Stimulated activated CD8-positive, alpha-beta memory T cell treated with anti-CD3 and anti-CD28 coated beads, Interleukin-2, amount 100 ng/mL, for 48 hours (primary cell): ENCODE measurements at places on chromosomes 12 and 14.

- DNase-seq: no peak
These were observed 14.2 kb upstream of the CARMIL3 start for GRCh38 chr14:24037658-24038037.

DNA sequence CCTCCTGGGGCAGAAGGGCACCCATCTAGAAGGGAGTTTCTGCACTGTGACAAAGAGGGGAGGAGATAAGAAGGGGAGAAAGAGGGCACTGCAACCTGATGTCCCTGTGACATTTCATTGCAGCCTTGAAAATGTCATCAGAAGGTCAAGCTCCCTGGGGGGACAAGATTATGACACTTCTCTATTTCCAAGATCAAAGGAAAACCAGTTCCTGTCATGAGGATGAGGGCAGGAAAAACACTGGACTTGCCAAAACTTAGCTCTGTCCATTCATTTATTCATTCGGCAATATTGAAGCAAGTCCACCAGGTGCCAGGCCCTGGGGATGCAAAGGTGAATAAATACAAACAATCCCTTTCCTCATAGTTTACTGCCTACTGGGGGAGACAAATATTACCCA is 138.4 kb upstream of the CDKN3 start:
- DNase-seq: no peak

- DNase-seq: no peak
These were observed 67.4 kb downstream of the PHLDA1 start for GRCh38 chr12:75964150-75964549.

DNA sequence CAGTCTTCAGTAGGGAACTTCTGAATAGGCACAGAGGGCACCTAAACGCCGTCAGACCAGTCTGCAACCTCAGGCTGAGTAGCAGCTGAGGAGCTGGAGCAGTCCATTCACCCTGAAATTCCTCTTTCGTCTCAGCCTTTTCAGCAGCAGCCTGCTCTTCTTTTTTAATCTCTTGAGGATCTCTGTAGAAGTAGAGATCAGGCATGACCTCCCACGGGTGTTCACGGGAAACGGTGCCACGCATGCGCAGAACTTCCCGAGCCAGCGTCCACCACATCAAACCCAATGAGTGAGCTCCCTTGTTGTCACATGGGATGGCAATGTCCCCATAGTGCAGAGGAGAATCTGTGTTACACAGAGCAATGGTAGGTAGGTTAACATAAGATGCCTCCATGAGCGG is 11.1 kb upstream of the MARK3 start:
- DNase-seq: no peak

GRCh38 chr12:82523996-82524395 is 162.7 kb upstream of the TMTC2 start:
- DNase-seq: no peak

GRCh38 chr14:27186048-27186447 is 588.2 kb upstream of the NOVA1 start:
- DNase-seq: no peak

GRCh38 chr12:58502226-58502625 is 418.1 kb downstream of the LRIG3 start:
- DNase-seq: no peak

DNA sequence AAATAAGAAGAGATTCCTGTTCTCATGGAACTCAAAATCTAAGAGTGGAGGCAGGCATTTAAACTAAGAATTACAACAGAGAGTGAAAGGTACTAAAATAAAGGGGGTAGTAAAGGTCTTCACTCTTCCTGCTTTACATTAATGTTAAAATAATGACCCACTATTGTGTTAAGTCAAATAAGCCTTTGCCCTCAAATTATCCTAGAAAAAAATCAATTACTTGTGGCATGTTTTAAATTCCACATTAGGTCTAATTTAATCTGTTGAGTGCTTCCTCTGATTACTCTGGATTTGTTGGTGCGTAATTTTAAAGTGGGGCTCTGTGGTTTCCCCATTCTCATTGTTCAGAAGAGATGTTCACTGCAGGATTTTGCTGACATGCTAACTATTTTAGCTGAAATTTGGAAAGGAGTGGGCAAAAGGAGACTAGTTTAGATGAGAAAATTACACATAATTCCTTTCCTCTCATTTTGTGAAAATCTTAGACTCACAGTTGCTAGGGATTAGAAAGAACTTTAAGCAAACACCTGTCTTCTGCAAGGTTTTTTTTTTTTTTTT is 35.5 kb downstream of the BTG1 start:
- no peak for DNase-seq

DNA sequence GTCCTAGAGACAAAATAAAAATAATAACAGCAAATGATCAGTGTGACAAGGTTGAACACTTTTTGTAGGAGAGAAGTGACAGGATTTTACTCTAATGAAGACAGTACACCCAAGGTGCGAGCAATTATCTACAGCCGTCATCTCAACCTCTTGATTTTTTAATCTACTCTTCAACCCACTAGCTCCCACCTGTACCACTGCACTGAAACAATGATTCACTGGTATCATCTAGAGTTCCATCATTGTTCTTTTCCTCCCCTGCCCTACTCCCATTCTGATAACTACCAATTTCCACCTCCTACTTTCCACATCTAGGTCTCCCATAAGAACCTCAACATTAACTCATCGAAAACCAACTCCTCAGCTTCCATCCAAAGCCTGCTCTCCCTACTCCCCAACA is 99.8 kb downstream of the PPP2R5E start:
- DNase-seq: no peak

GRCh38 chr14:23661542-23661941 is 25.4 kb downstream of the DHRS2 start:
- no peak for DNase-seq

GRCh38 chr14:100142073-100143040 is 17.1 kb downstream of the DEGS2 start:
- DNase-seq: no peak
